ENCODE measurements at places on chromosomes 2 and 18. TPM values are rescaled to one million over a fixed set of nuclear protein-coding genes. Genes with fewer than 3 reads are reported as not detected.

DNA sequence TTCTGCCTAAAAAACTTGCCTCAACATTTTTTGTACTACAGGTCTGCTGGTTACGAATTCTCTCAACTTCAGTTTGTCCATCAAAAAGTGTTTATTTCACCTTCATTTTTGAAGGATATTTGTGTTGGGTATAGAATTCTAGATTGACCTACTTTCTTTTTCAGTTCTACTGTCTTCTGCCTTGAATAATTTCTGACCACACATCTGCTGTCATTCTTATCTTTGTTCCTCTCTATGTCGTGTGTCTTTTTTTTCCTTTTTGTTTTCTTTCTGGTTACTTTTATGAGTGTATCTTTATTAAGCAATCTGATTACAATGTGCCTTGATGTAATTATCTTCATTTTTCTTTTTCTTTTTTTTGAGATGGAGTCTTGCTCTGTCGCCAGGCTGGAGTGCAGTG, 25.3 kb downstream of the ADCY3 start:
- no peak for DNase-seq

DNA sequence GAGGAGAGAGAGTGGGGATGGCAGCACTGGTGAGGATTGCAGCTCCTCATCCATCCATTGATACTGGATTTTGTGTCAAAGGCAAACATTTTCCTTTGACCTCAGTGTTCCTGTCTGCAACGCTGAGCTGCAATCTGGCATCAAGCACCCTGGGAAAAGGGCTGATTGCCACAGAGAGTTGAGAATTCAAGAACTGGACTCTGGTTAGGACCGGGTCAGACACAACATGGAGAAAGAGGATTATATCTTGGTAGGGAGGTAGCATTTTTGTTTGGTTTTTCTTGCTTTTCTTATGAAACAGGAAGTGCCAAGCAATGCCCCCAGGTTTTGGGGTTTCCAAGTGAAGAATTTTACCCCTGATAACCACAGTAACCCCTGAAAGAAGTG, 81.9 kb upstream of the PKDCC start:
- no peak for DNase-seq

DNA sequence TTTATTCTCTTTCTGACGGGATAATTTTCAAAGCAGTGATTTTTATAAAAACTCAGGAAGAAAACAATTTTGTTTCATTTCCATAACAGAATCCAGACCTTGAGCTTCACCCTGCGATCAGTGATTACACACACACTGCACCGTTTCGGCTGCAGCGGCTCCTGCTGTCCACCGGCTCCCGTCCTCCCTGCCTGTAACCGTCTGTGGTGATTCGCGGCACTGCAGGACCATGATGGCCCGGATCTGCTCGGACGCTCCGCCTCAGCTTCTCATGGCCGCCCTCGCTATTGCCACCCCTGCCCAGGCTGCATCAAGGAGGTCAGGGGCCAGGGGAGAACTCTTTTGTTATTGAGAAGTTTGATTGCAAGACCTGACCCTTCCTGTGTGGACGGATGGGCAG, 246.1 kb downstream of the TWIST2 start:
- DNase-seq = no peak

DNA sequence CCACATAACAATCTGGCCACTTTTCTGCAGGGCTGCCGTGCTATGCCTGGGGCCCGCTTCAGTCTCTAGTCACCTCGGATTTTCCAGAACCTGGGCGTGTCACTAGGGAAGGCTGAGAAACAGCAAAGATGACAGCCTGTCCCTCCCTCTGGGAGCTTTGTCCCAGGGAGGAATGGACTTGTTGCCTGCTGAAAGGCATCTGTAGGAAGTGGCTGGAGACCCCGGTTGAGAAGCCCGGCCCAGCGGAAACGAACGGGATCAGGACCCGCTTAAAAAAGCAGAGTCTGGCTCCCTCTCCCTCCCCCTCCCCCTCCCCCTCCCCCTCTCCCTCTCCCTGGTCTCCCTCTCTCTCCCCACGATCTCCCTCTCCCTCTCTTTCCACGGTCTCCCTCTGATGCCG, 149.5 kb upstream of the ZNF516 start:
- no peak for DNase-seq

- peak; percentile 25 for DNase-seq
These were observed 151.8 kb downstream of the MBP start for GRCh38 chr18:76980663-76981395.

The FAM161A gene
- total RNA-seq = 1.3 TPM

The ZC3H8 gene
- 54.2 TPM for total RNA-seq

The DPYSL5 gene
- not detected for total RNA-seq

The CDK15 gene
- total RNA-seq = 29.4 TPM

The ZNF24 gene
- total RNA-seq = 29.1 TPM

The CTDSP1 gene
- total RNA-seq = 45.7 TPM

The COL5A2 gene
- total RNA-seq = 1,030 TPM

The PSD4 gene
- total RNA-seq = 3.2 TPM

Data from SJSA1 (cell line).